Panc1 (cell line): ENCODE measurements at places on chromosomes 1 and 21. TPM values are rescaled to one million over a fixed set of nuclear protein-coding genes. Genes with fewer than 3 reads are reported as not detected.

The CRP gene
- total RNA-seq: 0.90 TPM

The ZNF683 gene
- not detected for total RNA-seq

The TMEM269 gene
- 0.13 TPM for total RNA-seq

The UBE4B gene
- 54.7 TPM for total RNA-seq

The ACOT11 gene
- total RNA-seq: 1.9 TPM

The GSTM5 gene
- not detected for total RNA-seq

The KCNE2 gene
- total RNA-seq: not detected

The UTS2 gene
- total RNA-seq: not detected

The PRAMEF15 gene
- not detected for total RNA-seq

The NEGR1 gene
- 2.7 TPM for total RNA-seq

The HSF2BP gene
- 4.2 TPM for total RNA-seq

The HMGCS2 gene
- 0.33 TPM for total RNA-seq

The KRTAP22-2 gene
- total RNA-seq: not detected

The TENT5C gene
- 8.9 TPM for total RNA-seq

The C1orf94 gene
- not detected for total RNA-seq
